Activated CD4-positive, alpha-beta T cell treated with anti-CD3 and anti-CD28 coated beads, Interleukin-2, amount 50 U/mL, for 1 hour (primary cell): ENCODE measurements at places on chromosomes 2 and 18.

GRCh38 chr2:205787761-205788160 lies 105.5 kb downstream of the NRP2 start:
- no peak for DNase-seq

DNA sequence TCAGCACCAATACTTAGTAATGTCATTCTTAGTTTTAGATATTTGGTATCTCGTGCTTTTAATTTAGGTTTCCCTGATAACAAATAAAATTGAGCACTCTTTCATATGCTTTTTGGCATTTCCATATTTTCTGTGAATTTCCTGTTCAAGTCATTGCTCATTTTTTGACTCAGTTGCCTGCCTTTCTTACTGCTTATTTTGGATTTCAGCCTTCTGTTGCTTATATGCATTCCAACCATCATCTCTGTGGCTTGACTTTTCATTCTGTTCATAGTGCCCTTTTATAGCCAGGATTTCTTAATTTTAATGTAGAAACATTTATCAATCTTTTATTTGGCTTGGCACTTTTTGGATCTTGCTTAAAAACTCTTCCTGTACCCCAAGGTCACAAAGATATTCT lies 14.5 kb upstream of the KIF3C start:
- no peak for DNase-seq

- no peak for DNase-seq
Observed at GRCh38 chr2:22697054-22697788, 687.8 kb upstream of the KLHL29 start.

DNA sequence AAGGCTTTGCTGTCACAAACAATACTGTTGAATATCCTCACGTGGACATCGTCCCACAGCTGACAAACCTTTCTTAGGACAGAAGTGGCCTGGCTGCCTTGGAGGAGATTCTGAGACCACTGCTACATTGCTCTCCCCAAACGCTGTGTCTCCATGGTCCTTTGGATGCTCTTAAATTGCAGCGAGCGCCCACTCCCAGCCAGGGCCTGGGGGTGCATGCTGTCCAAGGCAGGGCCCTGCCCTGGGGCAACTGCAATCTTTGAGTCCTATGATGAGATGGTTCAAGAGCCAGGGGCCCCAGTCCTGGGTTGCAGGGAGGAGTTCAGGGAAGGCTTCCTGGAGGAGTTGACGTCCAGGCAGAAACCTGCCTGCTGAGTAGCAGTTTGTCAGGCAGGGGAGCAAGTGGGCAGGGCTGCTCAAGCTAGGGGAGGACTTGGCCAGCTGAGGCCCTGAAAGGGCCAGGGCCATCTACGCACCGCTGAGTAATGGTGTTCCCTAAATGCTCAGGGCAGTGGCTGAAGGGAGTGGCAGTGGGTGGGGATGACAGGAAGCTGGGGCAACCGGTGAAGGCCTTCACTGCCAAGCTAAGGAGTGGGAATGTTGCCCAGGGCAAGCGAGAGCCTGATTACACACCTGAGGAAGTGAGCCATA lies 10.8 kb upstream of the SDC1 start:
- no peak for DNase-seq

GRCh38 chr2:174846941-174847938 lies 83.0 kb upstream of the CHRNA1 start:
- DNase-seq, result no peak

DNA sequence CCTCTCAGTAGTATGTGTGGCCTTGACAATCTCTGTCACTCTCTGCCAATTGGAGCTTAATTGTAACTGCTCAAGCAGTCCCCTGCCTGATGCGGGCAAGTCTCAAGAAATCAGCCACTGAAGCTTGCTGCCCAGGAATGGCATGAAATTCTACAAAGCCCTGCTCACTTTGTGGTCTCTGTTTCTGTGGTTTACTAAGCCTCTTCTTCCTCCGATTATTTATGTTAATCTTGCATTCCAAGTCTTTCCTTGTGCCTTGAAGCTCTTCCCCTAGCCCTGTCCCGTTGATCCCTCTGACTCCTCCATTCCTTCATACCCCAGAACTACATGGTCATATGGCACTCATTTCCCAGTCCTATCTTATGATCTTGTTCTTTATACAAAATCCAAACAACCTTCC lies 489.3 kb upstream of the CHST9 start:
- DNase-seq, result no peak

- no peak for DNase-seq
Observed at GRCh38 chr2:174072069-174072468, 106.9 kb upstream of the SP3 start.

DNA sequence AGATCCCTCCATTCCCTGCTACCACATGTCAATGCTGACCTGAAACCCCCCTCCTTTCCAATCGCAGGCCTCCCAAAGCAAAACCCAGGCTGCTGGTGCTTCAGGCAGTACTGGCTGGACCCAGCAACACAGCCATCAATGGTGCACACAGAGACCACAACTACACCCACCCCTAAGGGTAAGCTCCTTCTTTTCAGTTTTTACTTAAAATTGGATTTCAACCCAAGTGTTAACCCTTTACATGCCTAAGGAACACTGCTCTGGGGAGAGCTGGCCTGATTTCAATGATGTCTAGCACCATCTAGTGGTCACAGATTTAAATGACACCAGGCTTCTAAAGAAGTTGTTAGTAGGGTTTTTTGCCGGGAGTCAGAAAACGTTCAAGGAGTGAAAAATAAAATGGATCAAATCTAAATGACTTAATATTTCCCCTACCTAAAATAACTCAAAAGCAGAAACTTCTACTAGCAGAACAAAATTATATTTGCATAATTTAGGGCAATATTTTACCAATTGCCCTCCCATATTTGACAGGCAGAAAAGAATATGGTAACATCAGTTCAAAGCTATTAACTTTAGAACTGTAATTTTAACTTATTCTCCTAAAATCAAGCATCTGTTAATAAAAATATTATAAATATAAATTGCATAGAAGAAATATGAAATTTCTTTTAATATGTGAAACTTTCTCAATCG lies 24.6 kb downstream of the FECH start:
- no peak for DNase-seq

GRCh38 chr18:50644146-50644545 lies 84.3 kb downstream of the MAPK4 start:
- DNase-seq, result no peak

GRCh38 chr2:161761160-161761559 lies 136.9 kb downstream of the SLC4A10 start:
- no peak for DNase-seq

- DNase-seq, result no peak
Observed at GRCh38 chr18:28208268-28208667, 31.3 kb upstream of the CDH2 start.

- DNase-seq, result no peak
Observed at GRCh38 chr2:100544911-100545596, 17.7 kb upstream of the PDCL3 start.

- DNase-seq, result no peak
Observed at GRCh38 chr2:95231723-95232122, 24.4 kb downstream of the ZNF892 start.

- no peak for DNase-seq
Observed at GRCh38 chr2:162261032-162261945, 18.0 kb upstream of the FAP start.

- DNase-seq, result no peak
Observed at GRCh38 chr2:239386872-239387445, 13.9 kb downstream of the HDAC4 start.

- no peak for DNase-seq
Observed at GRCh38 chr18:77567205-77567604, 317.6 kb downstream of the GALR1 start.

DNA sequence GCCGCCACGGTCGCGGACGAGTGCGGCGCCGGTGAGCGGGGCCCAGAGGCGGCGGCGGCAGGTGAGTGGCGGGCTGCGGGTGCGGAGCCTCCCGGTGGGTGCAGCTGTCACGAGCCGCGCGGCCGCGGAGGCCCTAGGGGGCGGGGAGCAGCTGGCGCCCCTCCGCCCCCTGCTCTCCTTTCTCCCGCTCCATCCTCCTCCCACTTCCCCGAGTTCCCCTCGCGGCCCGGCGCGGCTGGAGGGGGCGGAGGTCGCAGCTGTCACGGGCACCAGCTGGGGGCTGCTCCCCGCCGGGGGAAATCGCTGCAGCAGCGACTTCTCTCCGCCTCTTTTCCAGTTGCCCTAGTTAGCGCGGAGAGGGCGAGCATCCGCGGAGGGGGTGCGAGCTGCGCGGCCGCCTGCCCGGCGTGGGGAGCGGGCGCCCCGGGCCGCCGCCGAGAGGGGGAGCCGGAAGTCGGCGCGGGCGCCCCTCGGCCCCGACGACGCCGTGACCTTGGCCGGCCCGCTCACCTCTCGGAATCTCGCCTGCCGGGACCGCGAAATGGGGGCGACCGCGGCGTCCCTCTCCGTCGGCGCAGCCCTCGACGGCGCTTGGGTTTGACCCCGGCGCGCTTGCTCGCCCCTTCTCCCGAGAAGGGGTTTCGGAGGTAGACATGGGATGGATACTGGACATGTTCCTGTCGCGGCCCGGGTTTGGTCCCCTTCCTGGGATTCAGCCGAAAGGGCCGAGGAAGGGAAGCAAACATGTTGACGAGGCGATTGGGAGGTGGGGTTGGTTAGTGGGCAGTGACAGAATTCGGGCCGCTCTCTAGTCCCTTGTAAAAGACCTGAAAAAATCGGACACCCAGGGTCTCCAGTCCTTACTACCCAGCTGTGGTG lies 727 bp downstream of the NCOA1 start:
- peak; percentile 48 for DNase-seq

DNA sequence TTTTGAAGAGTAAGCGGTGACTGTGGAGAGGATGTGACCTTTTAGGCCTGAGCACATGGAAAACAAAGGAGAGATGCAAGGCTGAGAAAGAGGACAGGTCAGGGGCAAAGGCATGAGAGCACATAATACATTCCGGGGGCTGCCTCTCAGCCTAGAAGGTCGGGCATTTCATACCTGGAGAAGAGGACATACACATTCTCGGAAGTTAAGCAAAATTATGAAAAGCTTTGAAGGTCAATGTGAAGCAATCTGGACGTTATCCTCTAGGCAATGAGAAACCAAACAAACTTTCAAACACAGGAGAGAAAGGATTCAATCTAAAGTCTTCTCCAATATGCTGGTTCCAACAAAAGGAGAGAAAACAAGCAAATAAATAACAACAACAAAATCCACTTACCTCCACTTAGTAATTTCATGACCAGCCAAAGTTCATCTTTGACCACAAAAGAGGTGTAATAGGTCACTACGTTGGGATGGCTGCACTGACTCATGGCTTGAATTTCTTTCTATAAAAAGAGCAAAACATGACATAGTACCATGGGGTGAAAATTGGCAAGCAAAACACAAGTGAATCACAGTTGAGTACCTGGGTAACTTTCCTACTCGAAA lies 80.4 kb downstream of the STK39 start:
- DNase-seq, result no peak

GRCh38 chr2:151029406-151030157 lies 232.1 kb downstream of the RBM43 start:
- no peak for DNase-seq

DNA sequence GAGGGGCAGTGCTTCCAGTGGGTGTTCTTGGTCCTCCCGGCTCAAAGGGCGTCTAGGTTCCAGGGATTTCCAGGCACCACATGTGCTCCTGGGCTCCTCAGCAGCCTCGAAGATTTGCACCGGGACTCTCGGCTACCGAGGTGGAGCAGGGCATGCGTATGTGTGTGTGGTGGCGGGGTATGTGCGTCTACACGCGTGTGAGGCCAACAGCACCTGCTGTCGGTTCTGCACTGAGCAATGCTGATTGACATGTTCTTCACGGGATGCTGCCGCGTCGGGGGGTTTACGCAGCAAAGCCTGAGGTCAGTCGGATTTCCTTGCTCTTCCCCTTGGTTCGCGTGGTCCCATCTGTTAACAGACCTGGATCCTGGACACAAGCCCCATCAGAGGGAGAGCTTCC lies 119.8 kb downstream of the NDUFA10 start:
- DNase-seq, result no peak

- DNase-seq, result no peak
Observed at GRCh38 chr2:53129851-53130250, 637.8 kb upstream of the CHAC2 start.

DNA sequence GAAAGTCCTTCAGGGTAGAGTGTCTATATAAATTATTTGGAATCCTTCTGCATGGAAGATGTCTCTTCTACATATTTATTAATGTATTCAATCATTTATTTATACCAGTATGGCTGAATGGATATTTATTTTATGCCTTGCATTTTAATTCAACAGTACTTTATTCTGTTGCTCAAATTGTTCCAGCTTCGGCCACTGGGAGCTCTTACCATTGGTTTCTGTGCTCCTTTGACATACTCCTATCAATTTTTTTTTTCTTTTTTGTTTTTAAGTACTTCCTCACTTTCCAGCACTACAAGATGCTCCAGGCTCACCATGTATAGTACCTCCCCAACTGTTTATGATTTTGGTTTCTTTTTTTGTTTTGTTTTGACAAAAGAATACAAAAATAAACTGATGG lies 39.4 kb upstream of the WIPF1 start:
- no peak for DNase-seq

DNA sequence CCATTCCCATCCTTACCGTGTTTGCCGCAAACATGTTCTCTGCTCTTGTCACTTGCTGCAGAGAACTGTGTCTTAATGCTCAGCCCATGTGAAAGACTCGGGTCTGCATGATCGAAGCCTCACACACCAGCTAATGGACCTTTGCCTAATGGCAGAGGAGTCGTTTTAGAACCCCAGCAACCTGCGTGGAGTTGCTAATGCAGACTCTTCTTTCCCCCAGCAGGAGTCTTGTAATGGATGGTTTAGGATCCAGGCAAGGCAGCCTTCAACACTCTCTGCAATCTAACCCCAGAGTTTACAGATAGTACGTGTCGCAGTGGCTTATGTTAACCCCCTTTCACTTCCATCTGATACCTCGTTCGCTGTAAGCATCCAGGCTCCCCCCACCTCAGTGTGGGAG lies 316.4 kb downstream of the AGAP1 start:
- DNase-seq, result no peak

GRCh38 chr2:70728128-70728527 lies 39.9 kb downstream of the ADD2 start:
- DNase-seq, result no peak
